Dermis lymphatic vessel endothelial cell (primary cell): ENCODE measurements at places on chromosomes 2 and 18. TPM values are rescaled to one million over a fixed set of nuclear protein-coding genes. Genes with fewer than 3 reads are reported as not detected.

The ATIC gene
- 13.5 and 19.9 TPM in 2 replicates for total RNA-seq

The LHCGR gene
- not detected in 2 replicates for total RNA-seq

The MPP4 gene
- 0.22 TPM in 1 of 2 replicates, not detected in the other for total RNA-seq

The APOB gene
- total RNA-seq, result under 0.01 TPM in 2 replicates

The ALPP gene
- total RNA-seq, result not detected in 2 replicates

The DES gene
- not detected in 2 replicates for total RNA-seq

The SKA1 gene
- 1.8 and 2.2 TPM in 2 replicates for total RNA-seq

The FER1L5 gene
- total RNA-seq, result not detected in 2 replicates

The PTH2R gene
- total RNA-seq, result under 0.01 TPM in 2 replicates

The ALPI gene
- total RNA-seq, result not detected in 2 replicates

The COL4A4 gene
- under 0.01 TPM in 2 replicates for total RNA-seq

The ZEB2 gene
- total RNA-seq, result 0.26 and 1.3 TPM in 2 replicates

The CFAP210 gene
- not detected in 2 replicates for total RNA-seq

The CENPA gene
- total RNA-seq, result 2.2 and 3.4 TPM in 2 replicates

The ALKAL2 gene
- not detected in 2 replicates for total RNA-seq

The RGPD6 gene
- total RNA-seq, result 30.1 and 40.7 TPM in 2 replicates

The HRH4 gene
- not detected in 2 replicates for total RNA-seq

The ARMC9 gene
- total RNA-seq, result 4.8 and 7.4 TPM in 2 replicates

The EPG5 gene
- 9.4 and 14.8 TPM in 2 replicates for total RNA-seq

The CCDC150 gene
- total RNA-seq, result 5.9 and 7.3 TPM in 2 replicates

The NCKAP1 gene
- total RNA-seq, result 167 and 181 TPM in 2 replicates

The TMEM131 gene
- 13.2 and 15.4 TPM in 2 replicates for total RNA-seq

The GORASP2 gene
- 23.5 and 28.4 TPM in 2 replicates for total RNA-seq

The SCYGR4 gene
- total RNA-seq, result not detected in 2 replicates

The DSC2 gene
- 0.09 and 0.11 TPM in 2 replicates for total RNA-seq

The LIMS4 gene
- 45.6 and 52.5 TPM in 2 replicates for total RNA-seq

The RNF144A gene
- 12.2 and 16.2 TPM in 2 replicates for total RNA-seq

The ADAM23 gene
- total RNA-seq, result 0.22 and 0.69 TPM in 2 replicates

The SH3BP4 gene
- total RNA-seq, result 17.4 and 23.6 TPM in 2 replicates

The PJVK gene
- total RNA-seq, result 0.69 and 0.76 TPM in 2 replicates

The INPP1 gene
- 12.0 and 15.4 TPM in 2 replicates for total RNA-seq

The REG1B gene
- total RNA-seq, result not detected in 2 replicates
